ENCODE measurements at places on chromosomes 1 and 21.

GRCh38 chr1:209692296-209692695 is 12.3 kb upstream of the HSD11B1 start:
- no peak for DNase-seq

GRCh38 chr1:182625719-182626504 is 21.7 kb upstream of the RGS16 start:
- no peak for DNase-seq

DNA sequence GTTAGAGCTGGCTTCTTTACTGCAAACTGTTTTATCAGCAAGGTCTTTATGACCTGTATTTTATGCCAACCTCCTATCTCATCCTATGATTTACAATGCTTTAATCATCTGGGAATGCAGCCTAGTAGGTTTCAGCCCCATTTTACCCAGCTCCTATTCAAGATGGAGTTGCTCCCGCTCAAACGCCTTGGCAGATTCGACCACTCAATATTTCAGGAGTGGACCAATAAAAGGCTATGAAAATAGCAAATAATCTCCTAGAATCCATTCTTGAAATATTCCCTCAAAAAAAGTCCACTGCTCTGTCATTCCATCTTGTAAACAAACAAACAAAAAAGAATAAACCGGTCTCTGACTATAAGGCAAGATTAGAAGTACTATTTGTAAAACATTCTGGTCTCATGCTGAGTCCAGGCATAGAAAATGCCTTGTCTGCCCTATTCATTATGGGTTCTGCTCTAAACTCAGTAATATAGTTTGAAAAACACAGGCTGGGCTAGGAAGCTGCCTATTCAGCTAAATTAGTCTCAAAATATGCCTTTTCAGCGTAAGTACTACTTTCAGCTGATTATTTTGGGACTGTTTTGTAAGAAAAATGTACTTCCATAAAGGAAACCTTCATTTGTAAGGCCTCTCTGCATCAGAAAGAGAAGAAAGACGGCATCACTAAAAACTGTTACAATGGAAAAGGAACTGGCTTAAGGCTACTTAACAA is 53.0 kb downstream of the TBX19 start:
- no peak for DNase-seq

- DNase-seq: no peak
Observed at GRCh38 chr1:107555578-107555977, 409.4 kb downstream of the VAV3 start.

DNA sequence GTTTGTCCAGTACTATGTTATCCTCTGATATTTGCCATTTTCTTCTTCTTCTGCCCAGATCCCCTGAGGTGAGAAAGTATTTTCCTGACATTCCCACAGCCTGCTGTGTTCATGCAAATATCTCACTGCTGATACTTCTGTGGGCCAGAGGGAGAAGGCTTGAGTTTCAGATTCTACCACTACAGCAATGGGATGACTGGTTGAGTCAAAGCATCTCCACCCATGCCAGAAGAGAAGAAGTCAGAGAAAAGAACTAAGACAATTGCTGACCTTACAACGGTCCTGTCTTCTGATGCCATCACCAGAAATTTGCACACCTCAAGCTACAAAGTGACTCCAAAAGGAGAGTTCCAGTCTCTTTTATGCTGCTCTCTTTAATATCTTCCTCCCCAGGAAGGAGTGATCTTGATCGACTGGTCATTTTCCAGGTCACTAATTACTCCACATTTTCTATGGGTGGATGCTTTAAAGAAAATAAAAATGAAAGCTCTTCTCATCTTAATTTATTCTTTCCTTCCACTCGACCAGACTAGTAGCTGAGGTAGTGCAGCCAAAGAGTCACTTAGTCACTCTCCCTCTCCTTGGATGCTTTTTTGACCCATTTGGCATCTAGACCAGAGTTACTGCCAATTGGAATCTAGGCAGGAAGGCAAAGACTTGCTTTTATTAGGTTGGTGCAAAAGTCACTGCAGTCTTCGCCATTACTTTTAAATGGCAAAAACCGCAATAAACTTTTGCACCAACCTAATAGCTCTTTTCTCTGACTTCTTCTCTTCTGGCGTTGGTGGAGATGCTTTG is 195.1 kb downstream of the PTPRC start:
- no peak for DNase-seq

DNA sequence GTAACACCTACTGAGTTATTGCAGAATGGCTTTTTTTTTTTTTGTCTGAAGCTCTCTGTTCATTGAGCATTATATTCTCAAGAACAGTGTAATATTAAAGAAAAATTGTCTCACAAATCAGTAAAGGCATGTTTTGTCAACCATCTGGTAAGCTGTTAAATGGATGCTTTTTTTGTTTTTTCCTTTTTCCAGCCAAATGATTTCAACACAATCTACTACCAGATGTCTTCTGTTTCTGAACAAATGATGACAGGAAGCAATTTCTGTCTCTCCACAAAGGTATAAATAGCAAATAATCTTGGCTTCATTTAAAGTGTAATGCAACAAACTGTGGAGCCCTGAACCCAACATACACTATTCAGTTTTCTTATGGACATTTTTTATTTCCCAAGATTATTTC is 78.6 kb upstream of the RGS2 start:
- no peak for DNase-seq

- DNase-seq: no peak
Observed at GRCh38 chr1:15397236-15397635, 12.5 kb upstream of the EFHD2 start.

DNA sequence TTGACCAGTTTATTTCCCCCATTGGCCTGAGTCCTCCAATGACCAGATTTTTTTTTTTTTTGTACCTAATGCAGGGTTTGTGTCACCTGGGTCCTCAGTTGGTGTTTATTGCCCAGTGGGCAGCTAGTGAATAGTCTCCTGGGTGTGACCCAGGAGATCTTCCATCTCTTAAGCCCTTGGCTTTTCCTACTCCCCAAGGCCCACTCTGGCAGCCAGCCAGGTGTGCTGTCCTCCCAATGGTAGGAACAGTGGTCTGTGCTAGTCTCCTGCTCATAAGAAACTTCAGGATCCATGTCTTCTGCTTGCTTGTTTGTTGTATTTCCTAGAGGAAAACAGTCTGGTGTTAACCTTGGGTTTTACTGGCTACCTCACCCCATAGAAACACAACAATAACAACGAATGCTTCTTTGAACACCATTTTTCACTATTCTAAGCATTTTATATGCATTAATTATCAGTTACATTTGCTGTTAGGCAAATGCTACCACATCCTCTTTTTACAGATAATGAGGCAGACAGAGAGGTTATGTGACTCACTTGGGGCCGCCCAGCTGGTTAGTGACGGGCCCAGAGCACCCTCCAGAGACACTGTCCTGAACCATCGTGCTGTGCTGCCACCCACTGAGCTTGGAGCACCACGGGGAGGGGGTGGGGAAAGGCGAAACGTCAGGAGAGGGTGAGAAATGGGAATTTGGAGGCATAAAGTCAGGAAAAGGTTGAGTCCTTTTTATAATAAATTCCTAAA is 107.5 kb downstream of the HIVEP3 start:
- no peak for DNase-seq

- no peak for DNase-seq
Observed at GRCh38 chr1:85047472-85048295, 616 bp downstream of the MCOLN3 start.

DNA sequence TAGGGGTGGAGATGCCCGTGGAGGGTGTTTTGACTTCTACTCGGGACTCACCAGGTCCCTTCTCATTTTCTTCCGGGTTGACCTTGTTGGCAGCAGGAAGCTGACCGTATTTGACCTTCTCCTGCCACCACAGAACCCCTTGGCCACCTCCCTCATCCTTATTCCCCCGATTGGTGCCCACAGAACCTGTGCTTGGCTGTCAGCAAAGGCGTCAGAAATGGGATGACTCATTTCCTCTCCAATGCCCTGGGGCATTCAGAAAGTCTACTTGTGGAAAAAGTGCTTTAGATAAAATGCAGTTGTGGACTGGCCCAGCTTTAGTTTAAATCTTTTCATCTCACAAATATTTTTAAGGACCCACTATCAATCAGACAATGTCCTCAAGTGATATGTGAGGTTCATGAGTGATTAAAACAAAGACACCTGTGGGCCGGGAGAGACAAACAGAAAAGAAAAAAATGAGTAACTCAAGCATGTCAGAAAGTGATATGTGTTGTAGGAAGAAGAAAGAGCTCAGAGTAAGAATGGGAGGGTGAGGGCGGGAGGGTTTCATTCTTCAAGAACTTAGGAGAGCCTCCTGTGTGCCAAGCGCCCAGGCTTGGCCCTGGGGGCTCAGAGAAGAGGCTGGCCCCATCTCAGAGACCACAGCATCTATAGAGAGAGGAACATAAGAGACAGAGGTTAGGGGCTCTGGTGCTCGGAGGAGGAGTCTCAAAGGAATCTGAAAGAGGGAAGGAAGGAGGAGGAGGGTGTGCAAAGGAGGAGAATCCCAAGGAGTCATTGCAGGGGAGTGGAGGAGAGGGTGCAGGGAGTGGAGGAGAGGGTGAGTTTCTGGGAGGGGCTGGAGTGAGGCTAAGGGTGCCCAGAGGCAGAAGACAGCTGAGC is 221.6 kb upstream of the VAMP3 start:
- no peak for DNase-seq

- no peak for DNase-seq
Observed at GRCh38 chr1:63718541-63718970, 55.3 kb upstream of the ROR1 start.

- no peak for DNase-seq
Observed at GRCh38 chr21:32062591-32063227, 189.9 kb downstream of the HUNK start.

GRCh38 chr1:32426489-32427255 is 32.4 kb upstream of the BSDC1 start:
- no peak for DNase-seq

DNA sequence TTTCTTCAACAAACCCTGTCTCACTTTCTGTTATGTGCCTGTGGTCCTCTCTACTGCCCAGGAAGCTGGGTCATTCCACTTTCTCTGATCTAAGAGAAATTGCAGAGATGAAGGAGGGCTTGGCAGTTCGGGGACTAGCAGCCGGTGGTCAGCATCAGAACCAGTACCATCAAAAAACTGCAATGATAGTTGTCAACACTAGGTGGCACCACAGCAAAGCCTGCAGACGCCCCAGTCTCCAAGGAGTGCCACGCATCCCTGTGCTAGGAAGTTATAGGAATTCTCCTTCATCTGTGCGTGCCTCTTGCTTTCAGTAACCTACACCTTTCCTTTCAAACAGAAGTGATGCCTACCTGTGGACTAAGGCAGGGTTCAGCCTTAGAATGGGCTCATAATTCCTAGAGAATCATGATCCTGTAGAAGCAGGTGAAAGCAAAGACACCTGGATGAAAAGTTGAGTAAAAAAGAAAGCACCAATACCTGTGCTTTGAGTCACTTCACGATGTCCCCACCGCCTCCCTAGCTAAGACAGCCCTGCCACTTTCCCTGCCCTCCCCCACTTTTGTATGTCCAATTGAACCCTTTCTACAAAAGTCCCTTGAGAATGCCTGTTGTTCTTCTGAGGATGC is 129.2 kb downstream of the ADAMTS1 start:
- peak; percentile 15 for DNase-seq

GRCh38 chr1:210499956-210500355 is 171.3 kb downstream of the HHAT start:
- DNase-seq: no peak

DNA sequence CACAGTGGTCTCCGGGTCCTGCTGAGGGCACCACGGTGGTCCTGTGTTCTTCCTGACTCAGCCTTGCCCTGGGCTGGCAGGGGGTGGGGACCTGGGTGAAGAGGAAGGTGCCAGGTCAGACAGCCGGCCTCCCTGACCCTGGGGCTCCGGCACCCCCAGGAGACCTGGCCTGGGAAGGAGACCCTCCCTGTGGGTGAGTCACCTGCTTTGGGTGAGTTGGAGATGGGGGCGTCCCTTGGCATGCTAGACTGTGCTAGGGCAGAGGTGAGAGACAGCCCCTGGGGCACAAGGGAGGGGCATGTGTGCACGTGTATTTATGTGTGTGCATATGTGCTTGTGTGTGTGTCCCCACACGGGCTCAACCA is 23.4 kb downstream of the SPSB1 start:
- no peak for DNase-seq

All from NCI-H2029 treated with DMSO at 0.1 percent for 48 hours (cell line).